ENCODE measurements at places on chromosomes 2 and 18. TPM values are rescaled to one million over a fixed set of nuclear protein-coding genes. Genes with fewer than 3 reads are reported as not detected.

The VIL1 gene
- total RNA-seq: 9.0 TPM

The ZNF385B gene
- 0.86 TPM for total RNA-seq

The AP1S3 gene
- total RNA-seq: 108 TPM

The LRATD1 gene
- total RNA-seq: 14.2 TPM

DNA sequence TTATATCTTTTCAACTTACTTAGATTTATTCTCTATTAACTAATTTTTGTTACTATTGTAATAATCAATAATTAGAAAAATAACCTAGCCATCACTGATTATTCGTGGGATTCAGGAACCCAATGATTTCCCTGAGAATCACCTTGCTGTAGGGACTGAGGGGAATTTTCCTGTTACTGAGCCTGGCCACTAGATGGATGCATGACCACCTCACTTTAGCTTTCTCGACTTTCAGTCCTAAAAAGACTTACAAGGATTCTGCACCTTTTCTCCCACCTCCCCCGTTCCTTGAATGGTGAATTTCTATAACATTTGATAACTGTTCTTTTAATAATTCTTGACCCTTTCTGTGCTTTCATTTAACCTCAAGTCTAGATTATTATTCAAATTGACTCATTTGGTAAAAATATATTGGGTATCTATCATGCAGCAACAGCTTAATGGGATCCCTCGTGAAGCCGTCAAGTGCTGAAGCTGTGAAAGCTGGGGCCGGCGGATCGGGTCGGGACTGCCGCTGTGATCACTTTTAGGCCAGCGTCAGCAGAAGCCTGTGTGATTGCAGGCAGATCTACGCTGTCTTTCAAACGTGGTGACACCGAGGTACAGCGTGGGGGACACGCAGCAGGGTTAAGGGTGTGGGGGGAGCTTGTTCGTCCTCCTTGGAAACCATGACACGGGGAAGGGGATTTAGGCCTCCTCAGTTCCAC, 38.8 kb upstream of the TMEM18 start:
- no peak for DNase-seq

- DNase-seq: no peak
These were observed 154.2 kb upstream of the CNTNAP5 start for GRCh38 chr2:123870881-123871276.

GRCh38 chr2:143085125-143085784, 44.0 kb upstream of the ARHGAP15 start:
- no peak for DNase-seq

DNA sequence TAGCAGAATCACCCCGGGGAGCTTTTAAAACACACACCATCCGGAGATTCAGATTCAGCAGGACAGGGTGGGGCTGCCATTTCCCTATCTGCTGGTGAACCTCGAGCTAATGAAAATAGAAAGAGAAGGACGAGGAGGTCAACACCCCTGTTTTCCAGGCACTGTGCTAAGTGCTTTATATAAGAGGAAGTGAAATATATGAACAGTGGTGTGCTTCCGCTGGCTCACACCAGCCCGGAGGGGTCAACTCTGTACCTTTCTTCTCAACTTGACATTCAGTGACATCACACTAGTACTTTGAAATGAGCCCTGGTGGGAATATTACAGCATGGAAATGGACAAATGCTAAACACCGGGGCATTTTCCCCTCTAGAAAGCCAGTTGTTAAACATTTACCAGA, 108.3 kb upstream of the LTBP1 start:
- no peak for DNase-seq

DNA sequence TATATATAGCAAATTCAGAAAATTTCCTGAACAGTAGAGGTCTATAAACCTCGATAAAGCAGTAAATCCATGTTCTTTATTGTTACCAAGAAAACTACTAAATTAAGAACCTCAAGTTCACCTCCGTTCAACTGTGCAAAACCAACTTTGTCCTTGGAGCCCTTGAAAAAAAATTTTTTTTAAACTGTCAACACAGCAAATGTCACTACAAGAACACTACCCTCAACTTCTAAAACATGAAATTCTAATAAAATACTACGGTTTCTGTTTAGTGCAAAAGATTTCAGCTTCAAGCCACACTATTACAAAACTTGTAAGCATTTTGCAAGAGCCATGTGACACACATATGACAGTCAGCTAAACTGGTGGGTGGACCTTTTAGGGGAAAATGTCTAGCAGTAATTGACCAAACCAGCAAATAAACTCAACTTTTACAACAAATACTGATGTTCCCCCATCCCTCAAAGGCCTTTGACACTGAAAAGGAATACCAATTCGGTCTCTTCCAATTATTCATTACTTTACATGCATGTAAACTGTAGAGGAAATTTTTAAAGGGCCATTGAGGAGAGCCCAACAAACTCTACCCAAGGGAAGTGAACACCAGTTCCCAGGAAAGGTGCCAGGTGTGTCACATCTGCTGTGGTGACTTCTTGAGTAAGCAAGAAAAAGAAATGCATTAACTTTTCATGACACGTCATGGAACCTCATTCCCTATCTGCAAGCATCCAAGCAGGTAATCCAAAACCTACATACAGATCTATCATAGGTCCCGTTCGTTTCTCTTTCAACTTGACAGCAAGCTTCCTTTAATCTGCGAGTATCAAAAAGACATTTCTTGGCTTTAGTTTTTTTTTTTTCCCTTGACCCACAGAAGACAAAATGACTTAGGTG, 1.4 kb downstream of the RAB1A start:
- DNase-seq: no peak

GRCh38 chr18:78734614-78734945, 245.0 kb upstream of the SALL3 start:
- no peak for DNase-seq

- DNase-seq: no peak
These were observed 33.7 kb upstream of the GPR17 start for GRCh38 chr2:127612111-127612822.

DNA sequence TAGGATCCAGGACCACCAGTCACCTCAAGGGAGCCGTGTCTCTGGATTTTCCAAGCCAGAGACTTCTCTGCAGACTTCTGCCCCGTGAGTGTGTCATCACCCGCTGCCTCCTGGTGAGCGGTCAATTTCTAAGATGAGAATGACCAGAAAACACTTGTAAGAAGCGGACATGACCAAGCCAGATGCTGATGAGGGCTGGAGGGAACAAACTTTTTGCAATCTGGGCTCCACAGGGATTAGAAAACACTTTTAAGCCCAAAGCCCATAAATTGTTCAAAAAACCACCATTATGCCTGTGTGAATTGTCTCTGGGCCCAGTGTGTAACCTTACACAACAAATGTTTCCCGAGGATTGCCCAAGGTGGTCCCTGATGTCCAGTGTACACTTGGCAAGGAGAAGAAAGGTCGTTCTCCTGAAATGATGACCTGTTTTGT, 5.3 kb upstream of the NPPC start:
- no peak for DNase-seq

DNA sequence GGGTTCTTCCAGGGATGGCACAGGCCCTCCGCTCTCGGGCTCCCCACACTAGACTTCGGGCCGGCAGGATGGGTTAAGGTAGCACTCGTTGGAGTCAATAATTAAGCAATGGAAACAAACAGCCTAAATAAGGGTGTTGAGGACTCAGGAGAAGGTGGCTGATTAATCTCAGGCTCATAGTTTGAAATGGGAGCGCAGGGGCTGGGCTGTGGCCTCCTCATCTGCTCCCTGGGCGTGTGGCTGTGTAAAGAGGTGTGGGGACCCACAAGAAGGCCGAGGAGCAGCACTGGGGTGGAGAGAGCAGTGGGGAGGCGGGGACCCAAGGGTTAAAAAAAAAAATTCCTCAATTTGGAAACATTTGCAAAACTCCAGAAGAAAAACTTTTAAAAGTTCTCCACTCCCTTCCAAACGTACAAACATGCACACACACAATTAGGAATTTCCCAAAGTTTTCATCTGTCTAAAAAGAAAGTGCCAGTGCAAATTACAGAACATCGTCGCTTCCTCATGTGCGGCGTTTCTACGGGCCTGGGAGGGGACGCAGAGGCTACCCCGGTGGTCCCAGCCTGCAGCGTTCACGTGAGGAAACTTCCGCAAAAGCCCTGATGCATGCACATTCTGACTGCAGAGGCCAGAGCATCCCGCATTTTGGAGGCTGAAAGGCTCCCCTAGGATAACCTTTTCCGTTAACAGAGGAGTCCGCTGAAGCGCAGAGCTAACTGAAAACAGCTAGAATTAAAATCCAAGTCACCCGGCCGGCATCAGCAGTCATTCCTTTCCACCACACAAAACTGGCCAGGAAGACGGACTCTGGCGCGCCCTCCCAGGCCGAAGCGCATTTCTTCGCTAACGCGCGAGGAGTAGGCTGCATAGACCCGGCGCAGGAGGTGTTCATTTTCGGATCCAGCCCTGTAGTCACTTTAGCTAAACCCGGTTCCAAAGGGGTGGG, 1.0 kb upstream of the TUBB6 start:
- no peak for DNase-seq

DNA sequence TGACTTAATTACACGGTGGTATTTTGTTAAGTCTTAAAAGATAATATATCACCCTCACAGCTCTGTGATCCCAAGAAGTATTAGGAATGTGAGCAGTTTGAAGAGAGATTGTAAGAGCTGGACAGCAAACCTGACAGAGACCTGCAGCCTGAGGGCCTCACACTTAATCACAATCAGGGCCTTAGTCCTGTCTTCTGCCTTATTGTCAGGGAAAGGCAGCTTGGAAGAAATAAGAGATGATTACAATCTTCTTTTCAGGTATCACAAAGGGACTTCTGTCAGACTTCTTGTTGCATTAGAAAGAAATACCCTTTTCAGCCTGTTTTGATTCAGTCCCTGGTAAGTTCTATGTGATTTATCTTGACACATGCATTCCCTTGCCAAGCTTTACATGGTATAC, 1433.8 kb upstream of the SLC39A10 start:
- no peak for DNase-seq

DNA sequence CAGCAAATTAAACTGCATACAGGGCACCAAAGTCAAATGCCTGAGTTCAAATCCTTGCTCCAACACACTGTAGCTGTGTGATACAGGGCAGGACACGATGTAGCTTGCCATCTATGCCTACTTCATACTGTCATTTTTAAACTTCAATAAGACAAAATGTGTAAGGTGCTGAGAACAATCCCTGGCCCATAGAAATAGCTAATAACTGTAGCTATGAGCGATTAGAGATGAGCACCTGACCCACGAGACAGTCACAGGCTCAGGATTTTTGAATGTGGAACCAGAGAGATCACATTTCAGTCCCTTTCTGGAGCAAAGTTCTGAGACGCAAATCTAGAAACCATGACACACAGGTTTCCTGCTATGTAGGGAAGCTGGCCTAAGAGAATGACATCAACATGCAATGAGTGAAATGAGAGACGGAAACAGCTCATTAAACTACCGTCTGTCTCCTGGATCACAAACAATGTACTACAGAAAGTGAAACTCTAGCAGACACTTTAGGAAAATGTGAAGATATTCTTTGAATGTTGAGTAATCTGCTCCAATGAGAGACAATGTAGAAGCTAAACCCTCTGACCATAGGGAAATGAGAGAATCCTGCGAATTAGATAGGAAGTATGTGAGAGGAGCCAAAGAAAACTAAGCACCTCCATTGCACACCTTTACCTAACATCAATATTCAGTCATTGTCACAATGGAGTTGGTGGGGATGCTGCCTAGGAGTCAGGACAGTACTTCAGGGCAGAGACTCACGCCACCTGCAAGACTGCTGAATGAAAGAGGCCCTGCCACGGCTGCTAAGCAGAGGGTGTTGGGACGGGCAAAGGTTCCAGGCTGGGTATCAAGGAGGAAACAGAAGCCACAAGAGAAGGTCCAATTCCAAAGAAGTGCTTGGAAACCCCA, 25.5 kb downstream of the B4GALT6 start:
- no peak for DNase-seq

GRCh38 chr2:7566382-7566881, 649.2 kb downstream of the RNF144A start:
- no peak for DNase-seq

DNA sequence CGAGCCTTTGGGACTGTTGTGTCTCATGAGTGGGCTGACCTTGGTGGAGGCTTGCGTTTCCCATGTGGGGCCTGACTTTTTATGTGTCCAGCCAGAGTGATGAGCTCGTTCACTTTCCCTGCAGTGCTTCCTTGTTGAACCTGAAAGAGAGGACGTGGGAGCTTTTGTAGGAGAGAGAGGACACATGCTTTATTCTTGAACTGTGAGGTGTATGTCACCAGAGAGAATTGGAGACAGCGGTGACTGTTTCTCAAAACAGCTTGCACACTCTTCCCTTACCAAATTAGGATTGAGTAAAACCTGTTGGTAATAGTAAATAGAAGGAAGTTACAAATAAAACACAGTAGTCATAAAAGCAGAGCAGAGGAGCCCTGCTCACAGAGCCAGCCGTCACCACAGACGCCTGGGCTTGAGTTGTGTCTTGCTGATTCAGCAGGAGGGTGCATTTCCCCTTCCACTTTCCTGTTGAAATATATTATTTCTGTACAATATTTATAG, 60.7 kb downstream of the INPP4A start:
- no peak for DNase-seq

DNA sequence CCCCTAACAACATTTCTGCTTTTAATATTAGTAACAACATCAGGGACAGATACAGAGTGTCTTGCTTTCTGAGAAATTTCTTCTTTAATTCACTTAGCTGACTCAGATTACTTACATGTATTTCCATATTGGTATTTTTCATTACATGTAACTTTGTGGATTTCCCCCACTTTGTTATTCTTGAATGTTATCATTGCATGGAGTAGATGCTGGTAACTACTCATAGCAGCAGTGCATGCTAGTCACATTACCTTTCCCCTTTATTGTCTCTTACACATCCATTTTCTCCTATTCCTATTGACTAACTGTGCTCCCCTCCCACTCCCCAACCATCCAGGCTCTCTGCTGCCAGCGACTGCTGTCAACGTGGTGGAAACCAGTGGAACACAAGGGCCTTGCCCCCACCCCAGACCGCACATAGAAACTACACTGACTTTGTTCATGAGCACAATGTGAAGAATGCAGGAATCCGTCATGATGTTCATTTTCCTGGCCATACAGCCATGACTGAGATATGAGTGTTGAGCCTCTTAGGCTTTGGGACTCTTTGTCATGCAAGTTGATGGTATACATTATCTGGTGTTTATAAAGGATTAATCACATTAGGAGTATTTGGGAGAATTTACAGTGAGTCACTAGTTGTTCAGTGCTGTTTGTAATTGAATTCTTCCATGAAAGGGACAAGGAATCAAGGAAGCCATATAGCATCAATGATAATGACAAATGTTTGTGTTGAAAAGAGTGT, 91.0 kb downstream of the EPB41L5 start:
- no peak for DNase-seq
